Posterior cingulate gyrus (tissue), 11 donors: ENCODE measurements at places on chromosomes 1 and 21.

- DNase-seq: no peak
Observed at GRCh38 chr1:243216741-243217140, 38.3 kb downstream of the CEP170 start.

DNA sequence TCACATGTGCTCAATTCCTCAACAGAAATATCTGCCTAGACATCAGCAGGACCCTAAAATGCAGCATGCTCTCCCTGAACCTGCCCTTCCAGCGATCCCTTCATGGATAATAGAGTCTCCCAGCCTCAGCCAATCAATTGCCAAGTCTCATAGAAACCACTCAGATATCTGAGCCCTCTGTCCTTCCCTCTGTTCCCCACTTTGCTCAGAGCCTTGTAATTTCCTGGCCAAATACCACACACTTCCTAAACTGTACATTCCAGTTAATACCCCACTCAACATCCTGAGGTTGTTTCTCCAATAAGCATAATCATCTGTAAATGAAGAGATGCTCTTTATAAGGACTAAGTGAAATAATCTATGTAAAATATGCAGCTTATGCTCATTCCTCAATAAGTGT is 59.3 kb upstream of the PTGFRN start:
- DNase-seq: no peak

- no peak for DNase-seq
Observed at GRCh38 chr1:156549390-156549789, 23.0 kb downstream of the IQGAP3 start.

GRCh38 chr1:57440096-57440495 is 16.2 kb upstream of the DAB1 start:
- DNase-seq: no peak

DNA sequence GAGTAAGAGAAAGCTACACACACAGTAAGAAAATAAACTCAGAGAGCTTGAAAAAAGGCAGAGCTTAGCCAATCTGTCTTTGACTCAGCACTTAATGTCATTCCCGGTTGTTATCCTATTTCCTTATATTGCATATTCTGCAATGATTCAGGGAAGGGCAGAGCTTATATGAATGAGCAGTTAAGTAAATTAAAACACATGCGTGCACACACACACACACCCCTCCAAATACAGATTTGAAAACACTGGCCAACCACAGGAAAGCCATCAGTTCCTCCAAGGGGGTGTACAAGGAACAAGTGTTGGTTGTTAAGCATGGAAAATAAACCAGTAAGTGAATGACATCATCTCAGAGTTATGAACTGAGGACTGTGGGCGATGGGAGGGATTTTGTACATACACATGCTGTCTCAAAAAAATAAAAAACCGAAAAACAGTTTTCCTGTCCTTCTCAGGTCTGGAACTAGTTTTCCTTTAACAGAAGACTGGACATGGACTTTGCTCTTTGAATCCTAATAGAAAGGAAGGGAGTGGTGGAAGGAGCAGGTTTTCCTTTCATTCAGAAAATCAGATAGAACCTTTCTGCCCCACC is 1.0 kb downstream of the IQGAP3 start:
- no peak for DNase-seq

- DNase-seq: no peak
Observed at GRCh38 chr1:230332575-230333066, 93.5 kb downstream of the PGBD5 start.

GRCh38 chr1:10561497-10561896 is 86.7 kb downstream of the PEX14 start:
- no peak for DNase-seq

GRCh38 chr1:218617986-218618385 is 272.9 kb downstream of the TGFB2 start:
- DNase-seq: no peak

- no peak for DNase-seq
Observed at GRCh38 chr1:1833916-1834325, 55.7 kb upstream of the NADK start.

DNA sequence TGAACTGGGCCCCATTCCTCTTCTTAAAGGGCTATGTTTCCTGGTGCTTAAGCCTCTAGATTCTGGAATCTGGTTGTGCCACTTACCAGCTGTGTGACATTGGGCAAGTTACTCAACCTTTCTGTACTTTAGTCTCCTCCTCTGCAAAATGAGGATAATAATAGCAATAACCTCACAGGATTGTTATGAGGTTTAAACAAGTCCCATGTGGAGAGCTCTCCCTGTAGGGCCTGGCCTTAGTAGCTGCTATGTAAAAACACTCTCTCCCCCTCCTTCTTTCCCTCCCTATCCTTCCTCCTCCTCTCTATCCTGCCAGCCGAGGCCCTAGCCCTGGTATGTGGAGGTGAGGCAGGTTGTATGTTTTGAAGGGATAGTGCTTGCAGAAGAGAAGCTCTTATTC is 8.2 kb upstream of the PEAR1 start:
- no peak for DNase-seq

DNA sequence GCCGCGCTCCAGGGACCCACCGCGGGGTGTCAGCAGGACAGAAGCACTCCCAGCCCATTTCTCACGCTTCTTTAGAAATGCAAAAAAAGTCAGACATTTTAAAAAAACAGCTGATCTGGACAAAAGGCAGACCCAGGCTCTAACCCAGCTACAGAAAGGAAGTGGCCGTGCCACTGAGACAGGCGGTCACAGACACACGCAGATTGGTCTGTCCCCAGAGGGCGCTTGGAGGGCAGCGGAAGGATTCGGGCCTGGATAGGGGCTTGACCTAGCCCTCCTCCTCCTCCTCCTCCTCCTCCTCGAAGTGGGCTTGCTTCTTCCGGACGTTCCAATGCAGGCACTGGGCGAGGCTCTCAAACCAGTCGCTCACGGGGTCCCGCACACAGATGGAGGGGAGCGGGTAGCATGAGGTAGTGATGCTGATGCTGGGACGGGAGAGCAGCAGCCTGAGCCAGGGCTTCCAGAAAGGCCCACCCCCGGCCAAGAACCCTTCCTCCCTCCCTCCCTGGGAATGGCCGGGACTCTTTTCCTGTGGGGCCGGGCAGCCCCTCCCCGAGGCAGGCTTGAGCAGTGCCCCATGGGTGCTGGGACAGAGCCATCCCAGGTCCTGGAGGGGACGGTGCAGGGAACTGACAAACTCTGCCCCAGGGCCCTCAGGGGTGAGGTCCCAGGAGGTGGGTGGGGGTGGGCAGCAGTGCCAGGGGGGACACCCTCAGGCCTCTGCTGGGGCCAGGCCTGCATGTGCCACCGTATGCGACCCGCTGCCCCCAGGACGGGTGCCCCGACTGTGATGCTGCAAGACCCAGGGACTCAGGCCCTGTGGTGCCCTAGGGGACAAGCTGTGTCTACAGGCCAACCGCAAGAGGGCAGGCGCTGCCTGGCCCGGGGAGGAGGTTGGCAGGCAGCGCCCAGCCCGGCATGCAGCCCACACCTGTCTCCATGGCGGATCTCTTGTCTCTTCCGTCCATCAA is 25.3 kb downstream of the NADK start:
- DNase-seq: no peak
